ENCODE measurements at places on chromosomes 7 and 10. TPM values are rescaled to one million over a fixed set of nuclear protein-coding genes. Genes with fewer than 3 reads are reported as not detected.

The VIPR2 gene
- not detected for total RNA-seq

The CCDC172 gene
- total RNA-seq: not detected

The OR6V1 gene
- not detected for total RNA-seq

The PAX2 gene
- total RNA-seq: not detected

The MMP21 gene
- total RNA-seq: 0.05 TPM

The TRAPPC14 gene
- 6.4 TPM for total RNA-seq

The UCN3 gene
- total RNA-seq: not detected

DNA sequence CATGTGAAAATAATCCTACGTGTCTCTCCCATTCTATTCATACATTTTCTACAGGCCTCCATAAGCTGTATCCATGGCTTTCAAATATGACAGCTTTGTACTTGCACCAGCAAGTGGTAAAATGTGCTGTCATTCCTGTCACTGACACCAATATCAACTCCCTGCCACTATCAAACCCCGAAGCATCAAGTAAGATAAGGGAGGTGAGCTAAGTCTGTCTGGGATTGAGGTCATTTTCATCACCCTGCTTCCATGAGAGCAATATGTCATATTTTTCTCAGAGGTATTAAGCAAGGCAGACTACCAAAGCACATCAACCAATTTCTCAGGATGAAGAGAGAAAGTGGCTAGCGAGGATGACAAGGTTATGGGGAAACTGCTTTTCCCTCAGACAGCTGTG lies 11.1 kb downstream of the GPR22 start:
- no peak for DNase-seq

GRCh38 chr10:52883996-52884871 lies 111.7 kb upstream of the MBL2 start:
- peak; percentile 59 for DNase-seq

DNA sequence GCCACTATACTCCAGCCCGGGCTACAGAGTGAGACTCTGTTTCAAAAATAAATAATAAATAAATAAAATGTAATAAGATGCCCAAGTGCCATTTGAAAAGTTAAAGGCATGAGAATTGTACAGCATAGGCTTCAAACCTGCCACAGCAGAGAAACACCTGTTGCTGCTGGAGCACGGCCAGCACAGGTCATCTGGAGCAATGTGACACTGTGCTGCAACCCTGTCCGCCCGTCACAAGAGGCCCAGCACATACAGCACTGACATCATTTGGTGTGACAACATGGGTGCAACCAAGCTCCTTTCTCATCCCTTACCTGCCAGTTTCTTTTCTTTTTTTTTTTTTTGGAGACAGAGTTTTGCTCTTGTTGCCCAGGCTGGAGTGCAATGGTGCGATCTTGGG lies 1.3 kb downstream of the RFC2 start:
- DNase-seq: no peak

DNA sequence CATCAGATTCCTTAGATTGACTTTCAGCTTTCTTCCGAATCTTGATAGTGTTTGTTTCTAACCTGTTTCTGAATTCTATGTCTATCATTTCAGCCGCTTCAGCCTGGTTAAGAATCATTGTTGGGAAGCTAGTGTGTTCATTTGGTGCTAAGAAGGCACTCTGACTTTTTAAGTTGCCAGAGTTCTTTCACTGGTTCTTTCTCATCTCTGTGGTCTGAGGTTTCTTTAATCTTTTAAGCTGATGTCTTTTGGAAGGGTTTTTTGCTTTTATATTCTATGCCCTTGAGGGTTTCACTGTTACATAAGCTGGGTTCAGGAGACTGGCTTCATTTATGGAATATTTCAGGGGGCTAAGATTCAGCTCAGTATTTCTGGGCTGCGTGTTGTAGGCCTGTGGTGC lies 104.5 kb upstream of the PRSS58 start:
- no peak for DNase-seq
